ENCODE measurements at places on chromosomes 2 and 18. TPM values are rescaled to one million over a fixed set of nuclear protein-coding genes. Genes with fewer than 3 reads are reported as not detected.

The CD8A gene
- total RNA-seq, result not detected

- no peak for DNase-seq
- H3K27me3 ChIP-seq, result no peaks in the 10 kb centered on the region
- H3K4me1 ChIP-seq, result no peaks in the 10 kb centered on the region
Measured at GRCh38 chr2:86350751-86351150, 13.3 kb upstream of the REEP1 start.

The EMX1 gene
- total RNA-seq, result 3.7 TPM

DNA sequence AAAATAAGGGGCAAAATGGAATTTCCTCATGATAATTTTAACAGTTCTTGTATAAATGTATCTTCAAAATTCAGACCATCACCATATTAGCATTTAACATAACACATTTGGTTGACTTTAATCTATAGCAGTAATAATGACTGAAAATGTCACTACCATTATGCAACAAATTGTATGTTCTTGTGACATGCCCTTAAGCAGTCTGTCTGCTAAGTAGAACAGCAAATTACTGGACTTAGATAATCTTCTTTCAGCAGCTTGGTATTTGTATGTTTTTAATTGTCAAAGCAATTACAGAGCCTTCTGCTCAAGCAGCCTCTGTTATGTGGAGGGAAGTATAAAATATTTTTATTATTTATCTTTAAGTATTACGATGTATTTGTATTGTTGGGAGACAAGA, 214.3 kb upstream of the NXPH2 start:
- H3K36me3 ChIP-seq, result no peaks in the 10 kb centered on the region
- no peak overlapping the region for H3K27ac ChIP-seq
- no peak for DNase-seq
- H3K27me3 ChIP-seq, result no peaks in the 10 kb centered on the region
- H3K4me1 ChIP-seq, result no peaks in the 10 kb centered on the region

DNA sequence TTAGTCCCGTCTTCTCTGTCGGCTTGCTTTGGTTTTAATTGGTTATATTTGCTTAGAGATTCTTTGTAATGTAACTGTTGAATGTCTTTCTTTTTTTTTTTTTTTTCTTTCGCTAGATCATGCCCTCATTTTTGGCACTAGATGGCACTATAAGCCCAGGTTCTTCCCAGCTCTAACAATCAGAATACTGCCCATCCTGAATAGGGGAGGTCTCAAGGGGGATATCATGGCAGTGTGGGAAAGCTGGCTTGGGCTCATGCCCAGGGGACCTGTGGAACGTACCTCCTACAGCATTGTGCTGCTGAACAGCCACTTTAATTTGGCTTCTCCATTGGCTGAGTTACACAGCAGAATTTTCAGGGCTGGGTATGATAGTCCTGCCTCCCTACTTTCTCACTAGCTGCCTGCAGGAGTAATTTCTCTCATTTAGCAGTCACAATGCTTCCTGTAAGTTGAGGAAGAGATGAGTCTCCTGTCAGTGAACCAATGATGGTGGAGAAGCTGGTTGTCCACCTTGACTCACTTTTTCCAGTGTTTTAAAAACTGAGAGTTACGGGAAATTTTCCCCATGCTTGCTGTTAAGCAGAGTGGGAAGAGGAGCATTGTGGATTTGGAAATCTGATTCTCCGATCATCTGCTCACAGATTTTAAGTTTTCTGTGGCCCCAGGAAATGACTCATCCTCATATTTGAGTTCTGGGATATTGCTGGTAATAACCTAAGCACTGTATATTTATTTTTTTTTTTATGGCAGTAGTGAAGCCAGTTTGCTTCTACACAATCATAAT, 47.2 kb downstream of the RAD51AP2 start:
- H3K4me1 ChIP-seq, result no peaks in the 10 kb centered on the region
- no peak overlapping the region for H3K27ac ChIP-seq
- no peaks in the 10 kb centered on the region for H3K27me3 ChIP-seq
- H3K4me3 ChIP-seq, result no peak overlapping the region
- H3K36me3 ChIP-seq, result peaks cover 4% of the 10 kb centered on the region
- DNase-seq, result no peak

DNA sequence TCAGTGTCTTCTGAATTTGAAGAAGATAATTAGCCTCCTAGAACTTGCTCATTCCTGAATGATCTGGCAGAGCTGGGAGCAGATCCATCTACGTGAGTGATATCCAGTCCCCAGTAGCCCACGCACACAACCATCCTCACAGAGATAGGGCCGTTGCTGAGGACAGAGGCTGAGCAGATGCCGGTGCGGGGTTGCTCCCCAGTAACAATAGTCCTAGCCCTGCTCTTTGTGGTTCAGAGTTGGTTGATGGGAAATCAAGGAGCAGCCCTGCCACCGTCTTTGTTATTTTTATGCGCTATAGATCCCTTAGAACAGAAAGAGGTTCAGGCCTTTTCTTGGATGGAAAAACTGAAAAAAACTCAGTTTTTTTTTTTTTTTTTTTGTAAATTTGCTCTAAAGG, 69.3 kb downstream of the VWA3B start:
- no peaks in the 10 kb centered on the region for H3K36me3 ChIP-seq
- no peak overlapping the region for H3K4me3 ChIP-seq
- no peaks in the 10 kb centered on the region for H3K4me1 ChIP-seq
- no peak for DNase-seq
- H3K27ac ChIP-seq, result no peak overlapping the region

The GPR35 gene
- 0.77 TPM for total RNA-seq

Data from endothelial cell (in vitro differentiated cells).